ENCODE measurements at places on chromosomes 3 and 15.

GRCh38 chr3:119588112-119588511, 8.8 kb downstream of the ADPRH start:
- no peak overlapping the region for H3K4me3 ChIP-seq
- no peak for DNase-seq
- H3K36me3 ChIP-seq = no peaks in the 10 kb centered on the region
- H3K4me1 ChIP-seq = no peaks in the 10 kb centered on the region

DNA sequence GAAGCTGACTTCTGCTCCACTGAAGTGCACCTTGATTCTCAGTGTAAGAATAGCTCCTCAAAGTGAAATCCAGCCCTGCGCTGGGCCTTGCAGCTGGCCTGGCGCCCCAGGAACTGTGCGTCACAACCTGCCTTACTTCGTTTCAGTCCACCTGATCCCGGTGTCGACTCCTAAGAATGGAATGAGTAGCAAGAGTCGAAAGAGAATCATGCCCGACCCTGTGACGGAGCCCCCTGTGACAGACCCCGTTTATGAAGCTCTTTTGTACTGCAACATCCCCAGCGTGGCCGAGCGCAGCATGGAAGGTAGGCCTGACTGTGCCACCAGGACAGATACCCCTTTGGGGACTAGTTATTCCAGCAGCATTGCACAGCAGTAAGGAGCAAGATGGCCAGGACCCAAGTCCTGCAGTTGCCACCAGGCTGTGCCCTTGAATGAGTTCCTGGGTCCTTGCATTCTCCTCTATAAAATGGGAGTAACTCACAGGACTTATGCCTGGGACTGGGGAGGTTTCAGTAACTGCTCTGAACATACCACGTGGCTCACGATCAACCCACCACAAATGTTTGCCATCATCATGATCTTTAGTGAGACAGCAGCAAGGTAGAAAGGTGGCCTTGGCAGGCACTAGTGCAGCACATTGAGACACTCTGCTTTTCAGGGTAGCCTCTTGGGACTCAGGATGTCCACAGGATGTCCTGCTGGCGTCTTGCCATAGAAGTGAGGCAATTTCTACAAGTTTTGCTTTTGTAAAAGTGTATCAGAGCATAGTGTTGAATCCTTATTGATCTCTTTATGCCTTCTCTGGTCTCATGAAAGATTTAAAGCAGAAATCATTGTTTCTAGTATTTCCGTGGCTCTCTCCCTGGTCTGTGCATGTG, 46.8 kb downstream of the PXYLP1 start:
- peak overlapping the region; percentile 7 for H3K27ac ChIP-seq
- no peaks in the 10 kb centered on the region for H3K4me1 ChIP-seq
- H3K27me3 ChIP-seq = no peaks in the 10 kb centered on the region
- no peak for DNase-seq

- no peaks in the 10 kb centered on the region for H3K36me3 ChIP-seq
- H3K27ac ChIP-seq = no peak overlapping the region
- peak; percentile 49 for DNase-seq
- H3K4me1 ChIP-seq = peaks cover 10% of the 10 kb centered on the region
Observed at GRCh38 chr3:174436367-174436766, 422.8 kb upstream of the NAALADL2 start.

DNA sequence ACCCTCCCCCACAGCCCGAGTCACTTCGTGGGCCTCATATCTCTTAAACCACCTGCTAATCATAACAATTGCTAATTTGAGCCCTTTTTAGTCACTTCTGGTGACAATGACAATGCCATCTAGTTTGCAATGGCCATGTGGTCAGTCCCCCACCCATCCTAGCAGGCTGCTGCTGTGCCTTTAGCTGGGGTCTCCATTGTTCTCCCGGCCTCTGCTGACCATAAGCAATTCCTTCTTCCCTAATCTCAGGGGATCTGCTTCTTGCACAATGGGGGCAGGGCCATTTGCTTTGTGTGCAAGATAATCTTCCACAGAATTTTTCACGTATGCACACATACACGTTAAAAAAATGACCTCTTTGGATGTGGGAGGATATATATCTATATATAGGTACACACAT, 406.1 kb upstream of the ONECUT1 start:
- no peak overlapping the region for H3K4me3 ChIP-seq
- no peak overlapping the region for H3K27ac ChIP-seq
- H3K36me3 ChIP-seq = no peaks in the 10 kb centered on the region
- H3K4me1 ChIP-seq = no peaks in the 10 kb centered on the region

DNA sequence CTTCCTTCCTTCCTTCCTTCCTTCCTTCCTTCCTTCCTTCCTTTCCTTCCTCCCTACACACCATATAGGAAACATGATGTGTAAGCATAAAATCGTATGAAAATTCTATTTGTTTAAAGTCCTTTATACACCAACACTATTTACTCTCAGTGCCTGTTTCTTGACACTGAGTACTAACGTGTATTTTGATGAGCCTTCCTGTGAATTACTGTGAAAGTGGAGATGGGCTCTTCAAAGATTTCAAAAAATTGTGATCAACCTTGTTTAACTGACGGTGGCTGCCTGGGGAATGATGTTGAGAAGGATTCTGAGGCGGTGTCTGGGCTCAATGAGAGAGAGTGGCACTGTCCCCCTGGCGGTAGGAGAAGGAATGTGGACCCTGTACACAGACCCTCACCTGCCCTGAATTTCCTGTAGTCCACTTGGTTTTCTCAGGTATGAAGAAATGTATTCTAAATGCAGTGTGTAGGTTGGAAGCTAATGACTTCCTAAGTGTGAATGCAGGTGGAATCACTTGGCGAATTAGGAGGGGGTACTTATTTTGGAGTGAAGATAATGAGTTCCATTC, 237.9 kb downstream of the GAP43 start:
- no peak overlapping the region for H3K27ac ChIP-seq
- H3K4me1 ChIP-seq = peaks cover 6% of the 10 kb centered on the region
- H3K27me3 ChIP-seq = no peaks in the 10 kb centered on the region
- no peaks in the 10 kb centered on the region for H3K36me3 ChIP-seq
- DNase-seq = no peak

DNA sequence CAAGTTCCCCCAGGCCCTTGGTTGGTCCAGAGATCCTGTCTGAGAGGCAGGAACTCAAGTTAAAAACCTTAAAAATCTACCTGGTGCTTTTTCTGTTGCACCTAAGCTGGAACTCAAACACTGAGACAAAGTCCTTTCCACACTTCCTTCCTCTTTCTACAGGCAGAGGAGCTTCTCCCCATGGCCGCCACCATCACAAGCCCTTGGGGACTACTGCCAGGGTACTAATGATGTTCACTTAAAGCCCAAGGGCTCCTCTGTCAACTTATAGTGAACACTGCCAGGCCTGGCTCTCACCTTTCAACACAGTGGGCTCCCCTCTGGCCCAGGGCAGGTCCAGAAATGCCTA, 26.0 kb downstream of the TM4SF18 start:
- no peaks in the 10 kb centered on the region for H3K27me3 ChIP-seq
- no peaks in the 10 kb centered on the region for H3K36me3 ChIP-seq
- no peak overlapping the region for H3K27ac ChIP-seq
- H3K4me3 ChIP-seq = no peak overlapping the region

GRCh38 chr3:141366285-141367037, 1.8 kb upstream of the ZBTB38 start:
- H3K27ac ChIP-seq = peak overlapping the region; percentile 89
- no peak overlapping the region for H3K4me3 ChIP-seq
- no peaks in the 10 kb centered on the region for H3K27me3 ChIP-seq
- DNase-seq = peak; percentile 80
- peaks cover 22% of the 10 kb centered on the region for H3K4me1 ChIP-seq
- H3K36me3 ChIP-seq = no peaks in the 10 kb centered on the region

DNA sequence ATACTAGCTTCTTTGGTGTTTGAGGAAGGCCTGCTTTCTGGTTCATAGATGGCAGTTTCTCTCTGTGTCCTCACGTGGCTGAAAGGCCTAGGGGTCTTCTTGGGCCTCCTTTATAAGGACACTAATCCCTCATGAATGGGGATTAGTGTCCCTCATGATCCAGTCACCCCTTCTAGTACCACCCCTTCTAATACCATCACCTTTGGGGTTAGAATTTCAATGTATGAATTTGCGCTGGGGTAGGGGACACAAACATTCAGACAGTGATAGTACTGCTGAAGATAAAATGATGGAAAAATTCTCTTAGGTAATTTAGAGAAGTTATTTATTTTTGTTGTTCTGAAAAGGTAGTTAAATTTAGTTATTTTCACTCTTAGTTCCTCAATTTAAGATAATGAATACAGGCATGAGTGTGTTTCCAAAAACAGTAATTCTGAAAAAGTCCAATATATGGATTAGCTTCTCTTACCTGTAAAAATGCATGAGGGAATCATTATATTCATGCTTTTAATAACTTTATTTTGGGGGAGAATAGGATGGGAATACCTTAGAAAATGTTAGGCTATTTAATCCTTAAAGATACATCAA, 103.6 kb downstream of the FNDC3B start:
- no peaks in the 10 kb centered on the region for H3K27me3 ChIP-seq
- peaks cover 7% of the 10 kb centered on the region for H3K4me1 ChIP-seq
- no peak overlapping the region for H3K4me3 ChIP-seq
- H3K27ac ChIP-seq = no peak overlapping the region

- H3K4me3 ChIP-seq = no peak overlapping the region
- no peaks in the 10 kb centered on the region for H3K27me3 ChIP-seq
- H3K27ac ChIP-seq = no peak overlapping the region
- no peaks in the 10 kb centered on the region for H3K36me3 ChIP-seq
Observed at GRCh38 chr3:21839176-21839575, 88.2 kb upstream of the ZNF385D start.

DNA sequence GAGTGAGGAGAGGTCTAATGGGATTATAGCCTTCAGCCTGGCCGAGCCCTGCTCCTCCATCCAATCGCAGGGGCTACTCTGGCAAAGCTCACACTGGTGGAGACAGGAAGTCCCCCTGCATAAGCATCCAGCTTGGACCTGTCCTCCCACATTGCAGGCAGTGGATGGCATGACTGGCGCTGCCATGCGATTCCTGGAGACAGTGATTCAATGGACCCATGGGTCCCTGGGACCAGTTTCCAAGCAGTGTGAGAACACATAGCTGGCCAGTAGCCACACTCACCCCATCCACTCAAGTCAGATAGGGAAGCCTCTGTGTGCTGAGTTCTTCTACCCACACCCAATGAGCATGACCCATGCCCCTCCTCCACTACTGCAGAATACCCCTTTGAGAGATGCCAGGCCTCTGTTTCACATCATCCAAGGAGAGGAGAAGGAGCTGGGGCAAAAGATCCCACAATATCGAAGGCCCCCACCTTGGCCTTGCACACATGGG, 18.1 kb upstream of the POC1A start:
- no peaks in the 10 kb centered on the region for H3K36me3 ChIP-seq
- H3K4me3 ChIP-seq = no peak overlapping the region
- H3K27ac ChIP-seq = no peak overlapping the region
- H3K4me1 ChIP-seq = no peaks in the 10 kb centered on the region
- no peak for DNase-seq

- no peak overlapping the region for H3K27ac ChIP-seq
- no peaks in the 10 kb centered on the region for H3K36me3 ChIP-seq
- H3K27me3 ChIP-seq = no peaks in the 10 kb centered on the region
- H3K4me3 ChIP-seq = no peak overlapping the region
- H3K4me1 ChIP-seq = no peaks in the 10 kb centered on the region
Observed at GRCh38 chr3:88005066-88005465, 53.7 kb downstream of the CGGBP1 start.

DNA sequence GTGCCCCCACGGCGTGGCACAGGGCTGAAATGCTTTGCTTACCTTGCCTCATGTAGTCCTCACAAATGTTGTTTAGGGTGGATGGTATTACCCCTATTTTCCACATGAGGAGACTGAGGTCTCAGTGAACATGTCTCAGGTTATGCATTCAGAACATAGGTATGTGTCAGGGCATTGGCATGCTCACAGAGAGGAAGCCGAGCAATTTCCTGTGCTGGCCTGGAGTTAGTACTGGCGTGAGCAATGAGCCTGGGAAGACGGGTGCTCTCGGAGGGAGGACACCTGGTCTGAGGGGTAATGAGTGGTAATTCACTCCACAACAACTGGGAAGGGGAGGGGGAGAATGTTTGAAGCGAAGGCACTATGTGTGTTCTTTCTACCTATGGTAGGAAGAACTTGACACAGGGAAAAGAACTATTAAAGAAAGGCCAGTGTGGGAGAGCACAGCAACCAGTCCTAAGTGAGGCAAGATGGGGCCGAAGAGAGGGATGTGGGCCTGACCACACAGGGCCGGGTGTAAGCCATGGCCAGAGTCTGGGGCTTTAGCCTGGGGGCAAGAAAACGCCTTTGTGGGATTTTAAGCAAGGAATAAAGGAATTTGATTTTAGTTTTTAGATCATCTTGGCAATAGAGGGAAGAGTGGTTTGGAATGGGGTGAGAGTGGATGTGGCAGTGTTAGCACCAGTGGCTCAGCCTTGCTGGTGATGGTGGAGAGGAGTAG, 4.9 kb upstream of the FAM131A start:
- peaks cover 7% of the 10 kb centered on the region for H3K4me1 ChIP-seq
- H3K27me3 ChIP-seq = no peaks in the 10 kb centered on the region
- no peak overlapping the region for H3K27ac ChIP-seq

DNA sequence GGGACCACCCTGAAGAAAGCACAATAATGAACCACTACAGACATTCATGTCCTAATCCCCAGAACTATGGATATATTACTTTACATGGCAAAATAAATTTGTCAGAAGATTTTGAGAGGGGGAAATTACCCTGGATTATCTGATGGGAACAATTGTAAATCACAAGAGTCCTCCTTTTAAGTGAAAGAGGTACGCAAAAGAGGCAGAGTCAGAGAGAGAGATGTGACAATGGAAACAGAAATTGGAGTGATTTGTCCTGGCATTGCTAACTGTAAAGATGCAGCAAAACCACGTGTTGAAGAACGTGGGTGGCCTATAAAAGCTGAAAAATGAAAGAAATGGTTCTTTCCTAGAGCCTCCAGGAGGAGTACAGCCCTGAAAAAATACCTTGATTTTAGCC, 1121.4 kb upstream of the ALCAM start:
- no peaks in the 10 kb centered on the region for H3K27me3 ChIP-seq
- H3K4me1 ChIP-seq = no peaks in the 10 kb centered on the region
- DNase-seq = no peak

GRCh38 chr3:64377942-64378341, 152.7 kb upstream of the PRICKLE2 start:
- no peaks in the 10 kb centered on the region for H3K4me1 ChIP-seq
- DNase-seq = no peak
- H3K27ac ChIP-seq = no peak overlapping the region
- no peak overlapping the region for H3K4me3 ChIP-seq
- H3K36me3 ChIP-seq = no peaks in the 10 kb centered on the region
- no peaks in the 10 kb centered on the region for H3K27me3 ChIP-seq

DNA sequence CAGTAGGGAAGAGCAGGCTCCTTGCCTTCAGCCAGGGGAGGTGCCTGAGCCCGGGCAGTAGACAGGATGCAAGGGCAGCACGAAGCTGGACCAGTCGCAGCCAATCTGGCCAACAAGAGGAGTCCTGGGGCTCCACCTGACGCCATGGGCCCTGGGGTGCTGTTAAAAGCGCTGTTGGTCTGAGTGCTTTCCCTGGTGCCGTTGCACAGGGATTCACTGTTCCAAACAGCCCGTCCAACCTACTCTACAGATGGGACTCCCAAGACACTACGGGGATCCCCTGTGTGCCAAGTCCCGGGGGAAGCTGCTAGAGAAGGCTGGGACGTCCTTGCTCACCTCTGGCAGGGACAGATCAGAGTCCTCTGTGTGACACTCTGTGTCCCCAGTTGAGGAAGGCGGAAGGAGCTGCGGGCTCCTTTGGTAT, 632 bp downstream of the CTSH start:
- H3K4me3 ChIP-seq = peak overlapping the region; percentile 66
- no peaks in the 10 kb centered on the region for H3K36me3 ChIP-seq
- no peaks in the 10 kb centered on the region for H3K4me1 ChIP-seq
- no peak for DNase-seq

Measured in prostate gland (tissue), 2 donors.